Upper lobe of left lung (tissue), 6 donors: ENCODE measurements at places on chromosomes 4 and X. TPM values are rescaled to one million over a fixed set of nuclear protein-coding genes. Genes with fewer than 3 reads are reported as not detected.

The GPR119 gene
- not detected for total RNA-seq

- no peaks in the 10 kb centered on the region for H3K36me3 ChIP-seq
- no peaks in the 10 kb centered on the region for H3K27me3 ChIP-seq
- no peak overlapping the region for H3K4me3 ChIP-seq
- peak overlapping the region; percentile 36 for H3K27ac ChIP-seq
- no peaks in the 10 kb centered on the region for H3K4me1 ChIP-seq
- no peak for DNase-seq
Measured at GRCh38 chrX:124346877-124347241, 496 bp downstream of the SH2D1A start.

- H3K36me3 ChIP-seq = no peaks in the 10 kb centered on the region
- H3K4me1 ChIP-seq = no peaks in the 10 kb centered on the region
- H3K27me3 ChIP-seq = no peaks in the 10 kb centered on the region
- no peak for DNase-seq
- H3K4me3 ChIP-seq = no peak overlapping the region
- no peak overlapping the region for H3K27ac ChIP-seq
Measured at GRCh38 chrX:18210470-18210869, 10.2 kb downstream of the BEND2 start.

The GPRIN3 gene
- 21.8 TPM for total RNA-seq

The CFP gene
- 21.8 TPM for total RNA-seq

GRCh38 chr4:133839326-133839725, 362.3 kb downstream of the PABPC4L start:
- H3K4me1 ChIP-seq = no peaks in the 10 kb centered on the region
- H3K36me3 ChIP-seq = no peaks in the 10 kb centered on the region
- no peak for DNase-seq

DNA sequence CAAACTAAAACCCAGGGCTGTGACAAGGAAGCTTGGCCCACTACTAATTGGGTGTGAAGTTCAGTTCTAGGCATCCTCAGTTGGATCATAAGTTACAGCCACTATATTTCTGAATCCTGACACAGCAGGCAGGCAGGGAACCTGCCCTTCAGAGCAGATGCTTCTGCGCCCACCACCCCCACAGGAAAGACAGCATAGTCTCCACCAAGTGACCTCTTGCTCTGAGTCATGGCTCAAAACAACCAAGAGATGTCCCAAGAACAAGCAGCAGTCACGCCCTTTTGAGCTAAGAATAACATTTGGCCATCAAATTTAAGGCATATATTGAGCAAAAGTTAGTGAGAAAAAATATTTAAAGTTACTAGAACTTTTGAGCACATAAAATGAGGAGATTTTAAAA, 170.7 kb upstream of the SMARCAD1 start:
- H3K27me3 ChIP-seq = no peaks in the 10 kb centered on the region
- no peak for DNase-seq
- H3K36me3 ChIP-seq = no peaks in the 10 kb centered on the region
